ENCODE measurements at places on chromosomes 11 and 22. TPM values are rescaled to one million over a fixed set of nuclear protein-coding genes. Genes with fewer than 3 reads are reported as not detected.

Gene MMP27
- not detected for total RNA-seq

Gene OR52E8
- total RNA-seq: not detected

Gene SGSM1
- total RNA-seq: 4.9 TPM

Gene MUC15
- total RNA-seq: not detected

DNA sequence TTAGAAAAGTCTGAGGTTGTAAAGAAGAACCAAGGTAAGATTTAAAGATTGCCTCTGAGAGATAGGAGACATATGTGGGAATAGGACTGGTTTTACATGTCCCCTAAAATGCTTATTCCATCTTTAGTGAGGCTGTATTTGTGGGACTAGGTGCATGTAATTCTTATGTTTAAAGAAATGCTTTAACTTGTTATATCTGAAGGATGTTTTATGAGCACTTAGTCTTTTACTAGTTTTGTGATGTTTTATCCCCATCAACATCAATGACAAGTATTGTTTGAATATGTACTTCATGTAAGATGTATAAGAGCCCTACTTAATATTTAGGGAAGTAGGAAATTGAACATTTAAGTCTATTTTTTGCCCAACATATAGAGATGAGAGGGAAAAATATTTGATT, 24.7 kb downstream of the GRAMD1B start:
- DNase-seq: no peak

GRCh38 chr11:72777755-72778278, 16.0 kb downstream of the STARD10 start:
- peak; percentile 37 for DNase-seq

GRCh38 chr11:79925570-79925969, 484.7 kb upstream of the TENM4 start:
- DNase-seq: no peak

DNA sequence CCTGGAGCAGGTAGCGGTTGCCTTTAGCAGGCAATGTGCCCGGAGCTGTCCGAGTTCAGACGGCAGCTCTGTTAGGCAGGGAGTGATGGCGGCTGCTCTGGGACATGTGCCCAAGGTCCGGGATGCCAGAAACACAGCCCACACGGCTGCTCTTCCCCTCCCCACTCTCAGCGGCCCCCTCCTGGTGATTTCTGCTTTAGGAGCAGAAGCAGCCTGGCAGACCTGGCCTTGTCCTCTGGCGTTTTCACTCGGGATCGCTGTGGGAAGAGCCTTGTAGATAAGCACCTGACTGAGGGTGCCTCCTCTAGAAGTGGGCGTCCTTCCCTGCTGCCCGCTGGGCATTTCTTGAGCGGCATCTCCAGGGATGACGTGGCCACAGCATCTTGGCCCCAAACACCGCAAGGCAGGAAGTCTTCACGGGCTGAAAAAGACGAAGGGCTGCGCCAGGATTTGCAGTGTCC, 392.2 kb downstream of the TBC1D22A start:
- no peak for DNase-seq

GRCh38 chr11:12206529-12206928, 96.1 kb downstream of the MICAL2 start:
- DNase-seq: no peak

Measured in transverse colon (tissue), 4 donors.